ENCODE measurements at places on chromosomes 2 and 18. TPM values are rescaled to one million over a fixed set of nuclear protein-coding genes. Genes with fewer than 3 reads are reported as not detected.

GRCh38 chr2:210445116-210445707 is 31.3 kb downstream of the LANCL1 start:
- no peak for DNase-seq

- DNase-seq: no peak
Observed at GRCh38 chr2:52597346-52597745, 1170.3 kb upstream of the CHAC2 start.

DNA sequence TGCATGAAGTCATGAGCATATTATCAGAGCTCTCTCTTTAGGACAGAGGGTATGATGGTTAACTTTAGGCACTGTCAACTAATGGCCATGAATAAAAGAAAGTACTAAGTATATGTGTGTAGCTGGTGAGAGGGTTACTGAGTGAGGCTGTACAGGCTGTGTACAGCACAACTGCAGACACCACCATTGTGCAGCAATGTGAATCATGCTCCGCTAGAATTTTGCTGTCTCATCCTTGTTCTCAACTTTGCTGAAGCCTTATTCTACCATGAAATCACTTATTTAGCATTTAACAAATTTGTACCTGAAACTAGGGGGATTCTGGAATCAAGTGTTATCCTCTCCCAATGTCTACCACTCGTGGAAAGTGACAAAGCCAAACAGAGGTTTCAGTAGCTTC is 414.9 kb downstream of the PLCL1 start:
- DNase-seq: no peak

DNA sequence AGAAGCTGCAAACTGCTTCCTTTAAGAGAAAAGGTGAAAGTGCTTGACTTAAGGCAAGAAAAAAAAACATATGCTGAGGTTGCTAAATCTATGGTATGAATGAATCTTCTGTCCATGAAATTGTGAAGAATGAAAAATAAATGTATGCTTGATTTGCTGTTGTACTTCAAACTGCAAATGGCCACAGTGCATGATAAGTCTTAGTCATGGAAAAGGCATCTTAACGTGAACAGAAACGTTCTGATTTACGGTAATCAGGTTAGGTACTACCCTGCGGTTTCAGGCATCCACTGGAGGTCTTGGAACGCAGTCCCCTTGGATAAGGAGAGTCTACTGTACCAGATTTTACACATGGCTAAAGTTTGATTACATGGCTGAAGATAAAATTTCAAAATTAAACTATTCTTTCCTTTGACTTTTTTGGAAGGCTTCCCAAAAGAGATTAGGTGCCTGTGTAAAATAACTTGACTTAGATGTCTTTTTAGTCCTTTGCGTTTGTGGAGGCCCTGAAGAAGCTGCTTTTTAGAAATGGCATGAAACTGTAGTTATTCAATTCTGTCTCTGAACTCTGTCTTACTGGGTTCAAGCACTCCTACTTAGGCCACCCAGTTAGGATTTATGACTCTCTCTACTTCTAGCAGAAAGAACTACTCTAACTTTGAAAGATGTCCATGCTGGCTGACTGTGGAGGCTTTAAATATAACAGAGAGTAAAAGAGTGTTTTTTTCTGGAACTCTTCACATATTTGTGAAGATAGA is 35.9 kb upstream of the SCN9A start:
- no peak for DNase-seq

Gene ATG9A
- total RNA-seq: 115 TPM

Data from testis (tissue), 5 donors.